ENCODE measurements at places on chromosomes 4 and X.

DNA sequence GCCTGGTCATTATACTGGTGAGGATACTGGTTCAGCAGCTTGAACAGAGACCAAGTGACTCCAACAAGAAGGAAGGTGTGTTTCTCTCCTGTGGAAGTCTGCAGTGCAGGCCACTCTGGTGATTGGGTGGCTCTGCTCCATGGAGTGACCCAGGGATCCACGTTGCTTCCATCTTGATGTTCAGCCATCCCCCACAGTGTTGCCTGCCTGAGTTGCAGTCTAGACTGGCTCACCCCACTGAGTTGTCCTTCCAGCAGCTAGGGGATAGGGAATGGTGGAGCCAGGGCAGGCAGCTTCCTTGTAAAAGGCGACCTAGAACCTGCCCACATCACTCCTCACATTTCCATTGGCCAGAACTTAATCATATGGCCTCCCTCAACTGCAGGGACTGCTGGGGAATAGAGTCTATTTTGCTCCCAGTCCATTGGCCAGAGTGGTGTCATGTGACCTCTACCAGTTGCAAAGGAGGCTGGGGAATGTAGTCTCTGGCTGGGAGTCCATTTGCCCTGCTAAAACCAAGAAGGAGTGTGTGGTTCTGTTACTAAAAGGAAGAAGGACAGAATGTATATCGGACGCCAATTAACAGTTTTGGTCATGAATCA, 8.0 kb downstream of the MAN2B2 start:
- DNase-seq: no peak

GRCh38 chr4:113866611-113867010, 105.1 kb upstream of the CAMK2D start:
- DNase-seq: no peak

DNA sequence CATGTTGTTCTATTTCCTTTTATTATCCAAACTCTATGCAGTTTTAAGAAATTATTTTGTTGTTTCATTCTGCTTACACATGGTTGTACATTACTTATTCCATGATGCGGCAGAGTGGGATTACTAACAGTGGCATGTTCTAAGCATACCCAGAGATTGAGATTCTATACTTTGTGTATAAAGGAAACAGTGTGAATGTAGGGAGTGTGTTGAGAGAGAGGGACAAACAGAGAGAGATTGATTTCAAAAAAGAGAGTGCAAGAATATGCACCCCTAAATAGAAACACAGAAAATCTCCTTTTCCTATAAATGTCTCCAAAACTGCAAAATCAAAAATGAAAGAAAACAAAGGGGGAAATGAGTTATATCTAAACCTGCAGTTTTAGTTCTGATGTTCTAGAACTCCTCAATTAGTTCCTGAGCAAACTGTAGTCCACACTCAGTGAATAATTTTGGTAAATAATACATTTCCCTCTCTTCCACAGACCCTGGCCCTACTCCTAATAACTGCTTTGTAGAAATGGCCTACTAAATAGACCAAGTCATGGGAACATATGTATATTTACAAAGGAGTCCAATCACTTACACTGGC, 31.0 kb downstream of the SLC9B1 start:
- no peak for DNase-seq

- DNase-seq: no peak
These were observed 46.6 kb downstream of the MAP7D3 start for GRCh38 chrX:136204571-136204970.

DNA sequence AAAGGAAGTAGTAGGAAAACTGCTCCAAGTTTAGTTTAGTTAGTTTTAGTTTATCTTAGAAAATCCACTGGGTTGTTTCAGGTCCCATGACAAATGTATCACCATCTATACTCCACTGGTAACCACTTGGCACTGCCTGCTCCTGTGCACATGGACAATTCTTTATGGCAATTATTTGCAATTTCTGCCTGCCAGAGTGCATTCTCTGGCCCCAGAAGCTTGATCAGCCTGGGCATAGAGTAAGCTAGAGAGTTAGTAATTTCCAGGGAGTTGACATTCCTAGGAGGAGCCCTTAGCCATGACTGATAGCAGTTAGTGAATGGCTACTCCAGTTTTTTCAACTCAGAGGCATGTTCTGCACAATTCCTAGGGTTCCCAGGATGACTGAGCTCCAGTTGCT, 203.2 kb upstream of the FGF13 start:
- DNase-seq: no peak

DNA sequence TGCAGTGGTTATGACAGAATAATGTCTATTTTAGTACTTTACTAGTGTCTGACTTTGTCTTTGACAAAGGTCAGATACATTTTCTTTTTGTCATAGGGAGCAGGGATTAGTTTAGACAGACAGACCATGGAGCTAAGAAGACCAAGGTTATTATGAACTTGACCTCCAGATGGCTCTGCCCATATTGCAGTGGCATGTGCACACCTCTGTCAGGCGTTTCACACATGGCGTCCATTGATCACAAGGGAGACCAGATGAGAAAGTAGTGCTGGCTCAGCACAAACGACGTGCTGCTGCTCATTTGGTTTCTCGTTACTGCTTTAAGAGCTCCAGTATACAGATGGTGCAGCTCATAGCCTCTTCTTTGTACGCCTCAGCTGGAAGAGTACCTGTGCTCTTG, 56.3 kb upstream of the HPSE start:
- DNase-seq: no peak

GRCh38 chr4:73751166-73751565, 10.8 kb downstream of the CXCL8 start:
- no peak for DNase-seq

- DNase-seq: no peak
These were observed 91.1 kb downstream of the PPP3CA start for GRCh38 chr4:101256222-101256621.

GRCh38 chr4:10589799-10590198, 94.8 kb downstream of the CLNK start:
- DNase-seq: no peak

DNA sequence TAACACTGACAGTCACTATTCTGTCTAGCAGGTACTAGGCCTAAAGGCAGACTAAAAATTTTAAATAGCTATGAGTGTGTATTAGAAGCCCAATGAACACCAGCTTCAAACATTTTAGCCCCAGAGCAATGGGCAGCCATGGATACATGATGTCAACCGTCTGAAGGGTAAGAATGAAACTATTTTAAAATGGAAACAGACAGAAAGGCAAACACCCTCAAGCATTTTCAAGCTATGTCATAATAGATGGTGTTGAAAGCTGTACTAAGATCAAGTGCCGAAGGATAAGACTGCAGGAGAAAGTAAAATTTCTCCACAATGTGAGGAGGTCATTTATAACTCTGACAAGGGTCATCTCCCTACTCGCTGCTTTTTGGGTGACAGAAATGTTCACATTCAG, 225.0 kb downstream of the COL25A1 start:
- DNase-seq: no peak

DNA sequence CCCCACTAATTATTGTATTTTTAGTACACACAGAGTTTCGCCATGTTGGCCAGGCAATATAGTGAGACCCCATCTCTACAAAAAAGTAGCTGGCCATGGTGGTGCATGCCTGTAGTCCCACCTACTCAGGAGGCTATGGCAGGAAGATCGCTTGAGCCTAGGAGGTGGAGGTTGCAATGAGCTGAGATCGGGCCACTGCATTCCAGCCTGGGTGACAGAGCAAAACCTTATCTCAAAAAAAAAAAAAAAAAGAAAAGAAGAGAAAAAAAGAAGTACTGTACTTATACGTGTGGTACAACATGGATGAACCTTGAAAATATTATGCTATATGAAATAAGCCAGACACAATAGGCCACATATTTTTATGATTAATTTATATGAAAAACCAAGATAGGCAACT, 9.9 kb upstream of the WDR45 start:
- no peak for DNase-seq

DNA sequence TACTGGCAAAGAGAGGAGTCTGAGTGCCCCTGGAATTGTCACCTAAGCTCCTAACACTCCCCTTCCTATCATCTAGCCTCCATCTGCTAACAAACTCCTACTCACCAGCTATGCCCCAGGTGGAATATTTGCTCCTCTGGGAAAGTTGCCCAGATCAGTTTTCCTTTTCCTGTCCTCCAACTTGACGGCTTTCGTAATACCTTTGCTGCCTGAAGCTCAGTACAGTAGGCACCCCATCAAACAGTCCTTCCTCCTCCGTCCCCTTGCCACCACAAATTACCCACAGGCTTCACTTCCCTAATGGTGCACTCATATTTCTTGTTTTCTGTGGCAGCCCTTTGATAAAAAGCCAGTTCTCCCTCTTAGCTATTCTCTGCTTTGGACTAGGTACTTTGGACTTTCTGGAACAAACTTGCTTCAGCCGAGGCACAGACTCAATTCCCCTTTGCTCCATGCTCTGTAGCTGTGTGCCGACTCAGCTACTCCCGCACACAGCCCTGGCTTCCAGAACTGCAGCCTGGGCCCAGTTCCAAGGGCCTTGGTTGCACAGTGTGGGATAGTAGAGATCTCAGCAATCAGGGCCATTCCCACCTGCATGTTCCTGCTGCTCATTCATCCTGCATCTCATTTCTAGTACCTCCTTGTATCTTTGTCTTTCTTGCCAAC, 605.1 kb downstream of the BCOR start:
- no peak for DNase-seq

DNA sequence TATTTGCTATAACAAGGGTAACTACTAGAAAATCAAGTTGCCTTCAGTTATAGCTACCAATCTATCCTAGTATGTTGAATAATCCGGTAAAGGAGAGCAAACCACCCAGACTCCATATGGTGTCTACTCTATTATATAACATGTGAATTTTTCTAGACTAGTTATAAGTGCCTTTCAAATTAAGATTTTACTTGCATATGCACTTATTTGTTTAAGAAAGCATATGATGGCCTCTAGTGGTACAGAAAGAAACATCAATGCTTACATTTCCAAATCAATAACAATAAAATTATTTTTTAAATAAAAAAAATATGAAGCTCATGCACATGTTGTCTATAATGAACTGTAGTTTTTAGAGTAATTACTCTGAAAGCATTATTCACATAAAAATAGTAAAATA, 1516.4 kb upstream of the PABPC4L start:
- no peak for DNase-seq

DNA sequence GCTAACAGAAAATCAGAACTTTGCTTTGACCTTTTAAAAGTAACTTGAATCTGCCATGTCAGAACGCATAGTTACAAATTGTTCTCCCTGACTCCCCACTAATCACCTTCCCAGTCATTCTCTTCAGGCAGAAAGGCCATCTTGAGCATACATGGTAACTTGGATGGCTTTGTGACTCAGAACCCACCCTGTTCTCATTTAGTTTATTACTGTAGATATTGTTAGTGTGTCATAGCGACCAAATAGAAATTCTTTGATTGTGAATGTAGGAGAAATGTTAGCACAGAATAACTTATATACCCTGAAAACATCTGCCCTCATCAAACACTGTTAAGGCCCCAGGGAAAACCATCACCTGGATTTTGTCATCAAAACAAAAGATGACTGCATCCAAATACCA, 382.0 kb downstream of the MAGEB5 start:
- DNase-seq: no peak

DNA sequence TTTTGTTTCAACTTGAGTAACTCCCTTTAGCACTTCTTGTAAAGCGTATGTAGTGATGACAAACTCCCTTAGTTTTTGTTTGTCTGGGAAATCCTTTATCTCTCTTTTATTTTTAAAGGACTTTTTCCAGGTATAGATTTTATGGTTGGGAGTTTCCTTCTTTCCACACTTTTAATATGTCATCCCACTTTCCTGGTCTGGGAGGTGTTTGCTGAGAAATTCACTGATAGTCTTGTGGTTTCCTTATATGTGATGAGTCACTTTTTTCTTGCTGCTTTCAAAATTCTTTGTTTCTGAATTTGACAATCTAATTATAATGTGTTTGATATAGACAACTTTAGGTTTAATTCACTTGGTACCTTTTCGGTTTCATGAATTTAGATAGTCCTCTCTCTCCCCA, 353.9 kb downstream of the GPAT3 start:
- no peak for DNase-seq

GRCh38 chr4:74283614-74284013, 24.7 kb upstream of the EPGN start:
- no peak for DNase-seq

DNA sequence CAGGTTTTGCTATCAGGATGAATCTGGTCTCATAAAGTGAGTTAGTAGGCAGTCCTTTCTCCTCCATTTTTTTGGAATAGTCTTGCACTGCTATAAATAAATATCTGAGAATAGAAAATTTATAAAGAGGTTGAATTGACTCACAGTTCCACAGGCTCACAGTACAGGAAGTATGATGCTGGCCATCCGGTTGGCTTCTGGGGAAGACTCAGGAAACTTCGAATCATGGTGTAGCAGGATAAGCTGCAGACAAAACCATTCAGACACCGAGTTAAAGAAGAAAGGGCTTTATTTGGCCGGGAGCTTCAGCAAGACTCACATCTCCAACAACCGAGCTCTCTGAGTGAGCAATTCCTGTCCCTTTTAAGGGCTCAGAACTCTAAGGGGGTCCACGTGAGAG, 348.2 kb downstream of the KCTD8 start:
- no peak for DNase-seq

GRCh38 chr4:128335541-128335940, 47.9 kb upstream of the PGRMC2 start:
- DNase-seq: no peak

DNA sequence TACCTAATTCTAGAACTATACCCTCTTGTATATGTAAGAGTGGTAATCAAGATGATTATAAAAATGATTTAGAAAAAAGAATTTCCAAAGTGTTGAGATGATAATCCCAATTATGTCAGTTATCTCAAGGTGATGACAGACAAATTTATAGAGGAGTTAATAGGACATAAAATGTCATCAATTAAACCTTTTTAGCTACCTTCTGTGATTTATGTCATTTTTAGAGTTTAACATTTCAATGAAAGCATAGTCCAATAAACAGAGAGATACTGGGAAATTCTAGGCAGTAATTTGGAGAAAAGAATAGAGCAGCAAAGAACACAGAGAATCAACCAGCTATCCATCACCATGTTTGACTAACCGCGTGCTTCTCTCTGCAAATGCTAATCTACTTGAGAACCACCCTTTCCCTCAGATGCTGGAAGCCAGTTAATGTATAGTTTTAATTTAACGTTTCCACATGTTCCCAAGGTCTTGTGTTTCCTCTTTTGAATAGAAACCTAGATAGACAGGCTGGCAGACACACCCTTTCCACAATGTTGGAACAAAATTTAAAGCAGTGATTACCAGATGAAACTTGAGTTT, 433.1 kb upstream of the FAM241A start:
- DNase-seq: no peak

- no peak for DNase-seq
These were observed 280.9 kb downstream of the STIM2 start for GRCh38 chr4:27141530-27141929.
